Right ventricle myocardium superior (tissue), 1 donor: ENCODE measurements at places on chromosomes 11 and 22. TPM values are rescaled to one million over a fixed set of nuclear protein-coding genes. Genes with fewer than 3 reads are reported as not detected.

- no peak for DNase-seq
These were observed 6.6 kb downstream of the ARHGAP8 start for GRCh38 chr22:44759001-44759400.

DNA sequence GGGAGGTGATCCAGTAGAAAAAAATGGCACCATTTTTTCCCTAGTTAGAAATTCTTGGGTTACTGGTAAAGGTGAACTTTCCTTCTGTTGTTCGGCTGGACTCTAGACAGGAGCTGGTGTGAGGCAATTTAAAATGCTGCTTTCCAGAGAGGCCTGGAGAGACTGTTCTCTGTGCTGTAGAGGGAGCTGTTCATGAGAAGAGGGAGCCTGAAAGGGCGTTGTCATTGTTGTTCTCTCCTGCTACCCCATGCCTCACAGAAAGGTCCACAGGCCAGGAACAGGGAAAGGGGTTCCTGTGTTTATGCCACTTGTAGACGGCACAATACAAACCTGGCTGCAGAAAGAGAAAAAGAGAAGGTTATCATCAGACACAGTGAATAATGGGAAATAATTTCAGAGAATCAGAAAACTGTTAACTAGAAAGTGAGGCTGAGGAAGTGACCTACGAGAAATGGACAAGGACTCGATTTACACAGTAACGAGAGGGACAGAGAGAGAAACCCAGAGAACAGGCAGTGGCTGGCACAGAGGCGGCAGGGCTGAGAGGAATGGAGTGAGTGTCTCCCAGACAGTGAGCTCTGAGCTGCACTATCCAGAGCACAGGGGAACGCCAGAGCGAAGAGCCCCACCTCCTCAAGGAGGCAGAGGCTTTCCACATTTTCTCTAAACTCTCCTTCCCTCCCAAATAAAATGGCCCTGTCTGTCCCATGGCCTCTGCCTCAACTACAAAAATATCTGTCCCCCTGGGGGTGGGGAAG is 109.2 kb downstream of the RRM1 start:
- no peak for DNase-seq

Gene PVALB
- not detected for total RNA-seq

DNA sequence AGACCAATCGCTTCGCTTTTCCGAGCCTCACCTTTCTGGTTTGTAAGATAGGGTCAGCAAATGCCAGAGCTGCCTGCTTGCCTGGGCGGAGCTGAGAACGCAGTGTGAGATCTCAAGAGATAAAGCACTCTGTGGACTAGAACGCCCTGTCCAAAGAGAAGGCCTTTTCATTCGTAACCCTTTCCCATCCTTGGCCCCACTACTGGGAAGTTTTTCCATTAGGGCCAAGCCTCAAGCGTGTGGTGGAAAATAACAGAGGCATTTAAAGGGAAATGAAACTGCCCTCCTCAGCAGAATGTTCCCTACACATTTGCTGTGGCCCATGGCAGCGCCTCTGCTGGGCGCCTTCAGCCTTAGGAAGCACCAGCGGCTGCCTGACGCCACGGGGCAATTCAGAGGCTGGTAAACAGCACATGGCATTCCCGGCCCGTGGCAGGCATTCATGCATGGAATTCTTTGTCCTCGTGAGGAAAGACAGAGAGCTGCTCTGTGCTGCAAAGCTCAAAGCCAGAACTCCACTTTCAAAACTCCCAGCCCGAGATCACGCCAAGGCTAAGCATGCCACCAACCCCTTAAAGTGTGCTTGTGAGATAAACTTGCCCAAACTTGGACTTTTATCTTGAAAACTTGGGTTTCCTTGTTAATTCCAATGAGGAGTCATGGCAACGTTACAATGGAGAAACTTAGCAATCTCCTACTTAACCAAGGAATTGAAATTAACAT is 38.1 kb downstream of the AHNAK start:
- DNase-seq = peak; percentile 89

Gene CASTOR1
- total RNA-seq = 5.3 TPM

DNA sequence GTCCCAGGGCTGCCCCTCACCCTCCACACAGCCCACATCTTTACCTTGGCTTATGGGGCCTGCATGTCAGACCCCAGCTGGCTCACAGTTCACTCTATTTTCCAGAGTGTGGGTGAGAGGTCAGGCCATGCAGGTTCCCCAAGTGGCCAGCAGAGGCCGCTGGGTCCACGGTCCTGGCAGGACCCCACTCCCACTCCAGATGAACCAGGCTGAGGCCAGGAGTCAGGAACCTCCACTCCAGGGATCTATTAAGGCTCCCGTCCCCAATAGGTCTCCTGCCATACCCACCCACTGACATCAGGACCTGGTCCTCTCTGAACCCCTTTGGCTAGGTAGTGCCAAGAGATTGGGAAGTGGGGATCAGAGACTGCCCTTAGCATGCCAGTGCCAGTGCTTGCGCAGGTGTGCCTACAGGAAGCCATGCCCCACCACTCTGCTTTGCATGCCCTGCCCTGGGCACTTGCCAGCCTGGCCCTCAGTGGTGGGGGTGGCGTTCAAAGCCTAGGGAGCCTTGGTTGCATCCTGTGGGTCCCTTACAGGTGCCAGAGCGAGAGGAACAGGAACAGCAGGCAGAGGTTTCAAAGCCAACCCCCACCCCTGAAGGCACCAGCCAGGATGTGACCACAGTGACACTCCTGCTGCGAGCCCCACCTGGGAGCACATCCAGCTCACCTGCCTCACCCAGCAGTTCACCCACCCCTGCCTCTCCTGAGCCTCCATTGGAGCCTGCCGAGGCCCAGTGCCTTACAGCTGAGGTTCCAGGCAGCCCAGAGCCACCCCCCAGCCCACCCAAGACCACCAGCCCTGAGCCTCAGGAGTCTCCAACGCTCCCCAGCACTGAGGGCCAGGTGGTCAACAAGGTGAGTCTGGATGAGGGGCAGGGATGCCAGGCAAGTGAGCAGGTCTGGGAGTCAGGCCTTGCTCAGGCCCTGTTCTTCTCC is 8.3 kb downstream of the SMTN start:
- peak; percentile 77 for DNase-seq

- no peak for DNase-seq
These were observed 64.4 kb downstream of the CD82 start for GRCh38 chr11:44629732-44630345.

GRCh38 chr11:3055891-3056290 is 1.3 kb downstream of the CARS1 start:
- no peak for DNase-seq

- no peak for DNase-seq
These were observed 697 bp downstream of the RAB36 start for GRCh38 chr22:23145878-23146470.

DNA sequence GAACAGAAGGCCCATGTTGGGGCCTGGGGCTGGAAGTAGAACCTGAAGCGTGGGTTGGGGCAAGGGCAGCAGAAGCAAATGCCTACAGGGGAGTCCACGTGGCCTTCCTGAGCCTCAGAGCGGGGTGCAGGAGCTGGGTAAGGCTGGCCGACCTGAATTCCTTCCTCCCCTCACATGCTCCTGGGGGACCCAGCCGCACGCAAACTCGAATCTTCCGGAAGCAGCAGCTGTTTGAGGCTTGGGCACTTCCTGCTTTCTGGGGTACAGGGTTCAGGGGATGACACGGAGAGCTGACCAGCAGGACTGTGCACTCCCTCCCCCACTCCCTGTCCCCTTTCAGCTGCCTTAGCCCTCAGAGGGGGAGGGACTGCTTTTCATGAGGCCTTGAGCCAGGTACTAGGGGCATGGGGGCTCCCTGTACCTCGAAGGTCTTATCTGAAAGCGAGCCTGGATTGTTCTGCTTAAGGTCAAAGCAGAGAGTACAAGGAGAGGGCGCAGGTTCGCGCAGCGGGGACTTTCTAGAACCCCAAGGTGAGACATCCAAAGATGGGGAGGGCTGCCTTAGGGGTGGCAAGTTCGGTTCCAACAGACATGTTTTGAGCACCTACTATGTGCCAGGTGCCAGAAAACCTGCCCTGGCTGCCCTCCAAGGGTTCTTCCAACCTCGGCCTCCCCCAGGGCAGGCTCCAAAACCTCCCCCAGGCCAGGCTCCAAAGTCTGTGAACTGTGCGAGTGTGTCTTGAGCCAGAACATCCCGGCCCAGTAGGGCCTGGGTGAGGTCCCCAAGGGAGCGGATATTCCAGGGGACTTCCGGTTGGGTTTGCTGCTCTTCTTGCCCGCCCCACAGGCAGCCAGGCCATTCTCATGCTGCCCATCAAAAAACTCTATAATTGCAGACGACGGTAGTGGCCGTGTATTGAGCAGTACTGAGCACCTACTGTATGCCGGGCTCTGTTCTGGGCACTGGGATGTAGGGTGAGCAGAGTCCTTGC is 1.7 kb downstream of the NCF4 start:
- peak; percentile 58 for DNase-seq

DNA sequence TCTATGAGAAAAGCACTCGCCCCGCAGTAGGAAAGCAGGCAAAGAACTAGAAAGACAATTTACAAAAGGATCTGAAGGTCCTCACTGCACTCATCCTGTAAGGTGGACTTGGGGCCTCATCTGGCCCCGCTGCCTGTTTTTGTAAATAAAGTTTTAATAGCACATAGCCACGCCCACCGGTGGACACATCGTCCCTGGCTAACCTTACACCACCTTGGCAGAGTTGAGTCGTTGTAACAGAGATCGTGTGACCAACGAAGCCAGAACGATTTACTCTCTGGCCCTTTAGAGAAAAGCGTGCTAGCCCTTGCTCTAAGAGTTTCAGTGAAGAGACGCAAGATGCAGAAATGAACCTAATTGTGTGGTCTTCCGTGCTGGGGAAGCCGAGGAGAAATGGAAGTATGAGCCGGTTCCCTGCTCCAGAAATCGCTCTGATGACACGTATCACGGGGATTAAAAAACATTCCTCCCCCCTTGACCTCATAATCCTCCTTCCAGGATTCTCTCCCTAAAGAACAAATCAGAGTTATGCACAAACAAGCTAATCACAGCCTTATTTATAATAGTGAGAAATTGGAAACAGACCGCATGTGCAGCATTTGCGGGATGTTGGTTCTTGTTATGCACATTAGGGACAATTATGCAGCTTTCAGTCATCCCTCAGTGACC is 80.1 kb downstream of the CDKN1C start:
- peak; percentile 37 for DNase-seq

DNA sequence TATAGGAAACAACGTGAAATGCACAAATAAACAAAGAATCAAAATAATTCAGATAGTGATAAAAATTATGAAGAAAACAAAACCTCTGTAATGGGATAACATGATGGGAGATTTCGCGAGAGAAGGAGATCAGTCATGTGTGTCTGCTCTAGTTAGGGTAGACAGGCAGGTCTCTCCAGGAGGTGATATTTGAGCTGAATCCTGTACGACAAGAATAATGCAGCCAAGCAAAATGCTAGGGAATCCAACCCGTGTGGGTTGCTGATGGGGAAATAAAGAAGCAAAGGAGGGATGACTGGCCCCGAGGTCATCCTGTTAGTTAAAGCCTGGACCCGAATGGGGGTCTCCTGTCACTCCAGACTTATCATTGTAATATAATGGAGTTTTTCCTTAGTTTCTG is 16.0 kb downstream of the MAML2 start:
- DNase-seq = no peak

GRCh38 chr11:12694183-12694531 is 19.9 kb downstream of the TEAD1 start:
- DNase-seq = no peak

Gene VWCE
- total RNA-seq = 0.73 TPM

Gene PGA3
- not detected for total RNA-seq

Gene JAML
- 2.7 TPM for total RNA-seq

GRCh38 chr11:57214494-57214893 is 22.6 kb downstream of the APLNR start:
- DNase-seq = no peak

Gene MS4A6A
- 49.6 TPM for total RNA-seq

DNA sequence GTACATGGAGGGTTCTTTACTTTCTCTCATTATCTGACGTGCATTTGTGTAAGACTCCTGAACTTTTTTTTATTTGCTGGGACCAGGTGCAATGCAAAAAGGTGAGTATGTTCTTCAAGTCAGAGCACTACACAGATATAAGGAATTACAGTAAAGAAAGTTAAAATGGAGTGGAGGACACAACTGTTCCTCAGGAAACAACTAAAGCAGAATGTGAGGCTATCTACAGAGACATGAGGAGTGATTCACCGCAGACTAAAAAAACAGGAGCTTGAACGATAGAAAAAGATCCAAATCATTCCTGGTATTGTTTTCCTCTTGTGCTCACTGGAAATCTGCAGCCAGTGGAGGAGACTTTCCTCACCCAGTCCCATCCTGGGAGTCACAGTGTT is 106.2 kb downstream of the ABTB2 start:
- no peak for DNase-seq
